ENCODE measurements at places on chromosomes 5 and 9.

DNA sequence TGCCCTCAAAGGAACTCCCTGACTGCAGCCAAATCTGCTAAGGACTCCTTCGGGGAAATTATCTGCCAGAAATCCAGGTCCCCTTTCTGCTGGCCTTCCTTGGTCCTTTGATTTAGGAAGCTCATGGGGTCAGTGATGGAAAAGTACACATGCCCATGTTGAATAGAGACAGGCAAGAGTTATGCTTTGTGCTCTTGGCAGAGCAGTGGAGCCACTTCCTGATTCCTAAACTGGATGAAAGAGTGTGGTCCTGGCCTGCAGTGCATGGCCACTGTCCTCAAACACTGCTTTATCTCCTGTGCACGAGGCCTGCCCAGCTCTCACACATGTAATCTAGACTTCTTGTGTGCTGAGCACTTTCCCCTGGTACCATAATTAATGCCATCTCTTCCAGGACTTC, 2.0 kb upstream of the EBF1 start:
- no peak for DNase-seq

- DNase-seq = no peak
Observed at GRCh38 chr5:164600929-164601535, 1095.6 kb downstream of the MAT2B start.

DNA sequence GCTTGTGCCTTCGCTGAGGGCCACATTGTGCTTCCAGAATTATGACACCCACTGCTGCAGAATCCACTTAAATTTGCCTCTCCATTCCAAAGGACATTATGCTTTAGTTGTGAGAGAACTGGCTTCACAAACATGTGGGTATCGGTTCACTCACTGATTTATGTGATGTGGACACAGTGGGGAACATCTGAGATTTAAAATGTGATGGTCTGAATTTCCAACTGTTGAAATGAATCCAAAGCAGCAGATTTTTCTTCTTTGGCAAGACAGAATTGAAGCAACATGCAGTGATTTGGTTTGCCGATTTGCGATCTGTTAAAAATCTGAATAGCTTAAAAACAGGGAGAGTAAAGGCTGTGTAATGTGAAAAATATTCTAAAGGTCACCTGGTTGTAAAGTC, 20.3 kb downstream of the PCSK5 start:
- no peak for DNase-seq

- no peak for DNase-seq
Observed at GRCh38 chr9:113929634-113930389, 53.7 kb downstream of the ZNF618 start.

DNA sequence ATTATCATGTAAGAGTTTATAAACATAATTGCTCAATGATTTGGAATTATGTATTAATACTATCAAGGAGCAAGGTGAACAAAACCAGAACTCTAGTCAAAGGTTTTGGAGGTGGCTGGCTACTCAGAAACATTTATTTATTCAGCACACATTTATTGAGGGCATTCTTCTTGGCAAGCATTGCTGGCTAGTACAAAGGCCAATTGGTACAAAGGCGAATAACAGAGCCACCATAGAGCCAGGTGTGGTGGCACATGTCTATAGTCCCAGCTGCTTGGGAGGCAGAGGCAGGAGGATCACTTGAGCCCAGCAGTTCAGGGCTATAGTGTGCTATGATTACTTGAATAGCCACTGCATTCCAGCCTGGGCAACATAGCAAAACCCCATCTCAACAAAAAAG, 242.1 kb downstream of the CWC27 start:
- DNase-seq = no peak
